Hypothalamus (tissue), 51 donors: ENCODE measurements at places on chromosomes 6 and 20.

DNA sequence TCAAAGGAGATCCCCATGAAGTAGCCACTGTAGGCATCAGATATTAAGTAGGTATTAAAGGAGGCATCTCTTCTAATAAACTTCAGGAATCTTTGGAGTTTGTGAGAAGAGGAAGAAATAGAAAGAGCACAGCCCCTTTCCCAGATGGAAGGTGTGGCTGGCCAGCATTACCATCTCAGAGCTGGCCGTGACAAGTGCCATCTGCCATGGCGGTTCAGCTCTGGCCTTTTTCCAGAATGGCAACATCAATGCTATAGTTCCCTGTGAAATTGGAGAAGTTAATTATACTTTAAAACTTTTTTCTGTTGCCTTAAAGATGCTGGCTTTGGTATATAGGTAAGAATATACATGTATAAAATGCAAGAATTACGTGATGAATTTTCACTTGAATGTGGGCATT, 51.9 kb upstream of the MCUR1 start:
- no peak for DNase-seq

DNA sequence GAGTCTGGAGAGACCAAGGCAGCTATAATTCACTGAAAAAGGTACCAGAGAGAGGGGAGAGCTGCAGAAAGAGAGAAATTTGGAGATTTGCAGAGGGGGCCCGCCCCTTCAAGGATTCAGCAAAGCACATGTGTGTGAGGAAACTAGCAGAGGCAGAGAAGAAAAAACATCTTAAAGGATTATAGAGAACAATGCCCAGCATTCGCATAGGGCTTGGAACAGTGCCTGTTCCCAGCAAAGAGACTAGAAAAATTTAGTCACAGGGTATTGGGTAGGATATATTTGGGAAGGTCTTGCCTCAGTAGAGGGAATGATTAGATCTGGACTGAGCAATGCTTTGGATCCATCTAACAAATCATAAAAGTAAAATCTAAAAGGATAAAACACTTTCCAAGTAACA, 44.0 kb downstream of the SRPK1 start:
- no peak for DNase-seq

DNA sequence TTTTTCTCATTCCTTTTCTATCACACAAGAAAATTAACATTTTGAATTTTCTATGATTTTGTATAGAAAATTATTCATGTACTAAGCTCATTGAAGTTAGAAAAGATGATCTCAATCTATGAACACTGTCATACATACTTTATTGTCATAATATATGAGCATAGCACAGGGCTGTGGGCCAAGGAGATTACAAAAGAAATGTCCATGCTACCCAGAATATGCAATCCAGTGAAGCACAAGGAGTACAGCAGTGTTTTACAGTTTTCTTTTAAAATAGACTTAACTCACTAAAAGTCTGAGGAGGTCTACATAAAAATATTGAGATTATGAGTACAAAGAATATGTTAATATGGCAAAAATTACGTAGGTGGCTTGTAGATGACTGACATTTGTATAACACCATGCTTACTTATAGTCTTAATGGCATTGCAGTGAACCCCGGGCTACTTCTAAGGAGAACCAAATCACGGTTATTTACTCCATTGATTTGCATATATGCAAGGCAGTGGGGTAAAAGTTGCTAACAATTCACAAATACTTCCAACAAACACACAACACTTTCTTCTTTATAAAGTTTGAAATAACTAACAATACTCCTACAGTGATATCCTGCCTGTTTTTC, 257.1 kb downstream of the BCKDHB start:
- DNase-seq, result no peak

- DNase-seq, result no peak
These were observed 115.5 kb upstream of the CD93 start for GRCh38 chr20:23201658-23202057.

DNA sequence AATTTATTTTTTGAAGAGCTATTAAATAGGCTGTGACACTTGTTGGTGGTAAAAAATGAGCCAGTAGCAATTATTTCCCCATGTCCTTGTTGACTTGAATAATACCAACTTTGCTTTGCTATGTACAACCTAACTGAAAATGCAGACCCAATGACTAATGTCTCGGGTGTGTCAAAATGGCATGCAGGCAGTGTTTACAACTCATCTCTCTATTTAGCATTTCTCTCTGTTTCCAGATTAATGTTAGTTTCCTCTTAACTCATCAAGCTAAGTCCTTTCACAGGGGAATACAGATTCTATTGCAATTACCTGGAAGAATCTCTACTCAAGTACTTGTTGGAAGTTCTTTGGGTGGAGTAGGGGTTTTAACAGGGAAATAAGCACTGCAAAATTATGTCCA, 504.4 kb downstream of the BCKDHB start:
- no peak for DNase-seq

- DNase-seq, result no peak
These were observed 184.4 kb downstream of the CDH26 start for GRCh38 chr20:60142587-60142986.

DNA sequence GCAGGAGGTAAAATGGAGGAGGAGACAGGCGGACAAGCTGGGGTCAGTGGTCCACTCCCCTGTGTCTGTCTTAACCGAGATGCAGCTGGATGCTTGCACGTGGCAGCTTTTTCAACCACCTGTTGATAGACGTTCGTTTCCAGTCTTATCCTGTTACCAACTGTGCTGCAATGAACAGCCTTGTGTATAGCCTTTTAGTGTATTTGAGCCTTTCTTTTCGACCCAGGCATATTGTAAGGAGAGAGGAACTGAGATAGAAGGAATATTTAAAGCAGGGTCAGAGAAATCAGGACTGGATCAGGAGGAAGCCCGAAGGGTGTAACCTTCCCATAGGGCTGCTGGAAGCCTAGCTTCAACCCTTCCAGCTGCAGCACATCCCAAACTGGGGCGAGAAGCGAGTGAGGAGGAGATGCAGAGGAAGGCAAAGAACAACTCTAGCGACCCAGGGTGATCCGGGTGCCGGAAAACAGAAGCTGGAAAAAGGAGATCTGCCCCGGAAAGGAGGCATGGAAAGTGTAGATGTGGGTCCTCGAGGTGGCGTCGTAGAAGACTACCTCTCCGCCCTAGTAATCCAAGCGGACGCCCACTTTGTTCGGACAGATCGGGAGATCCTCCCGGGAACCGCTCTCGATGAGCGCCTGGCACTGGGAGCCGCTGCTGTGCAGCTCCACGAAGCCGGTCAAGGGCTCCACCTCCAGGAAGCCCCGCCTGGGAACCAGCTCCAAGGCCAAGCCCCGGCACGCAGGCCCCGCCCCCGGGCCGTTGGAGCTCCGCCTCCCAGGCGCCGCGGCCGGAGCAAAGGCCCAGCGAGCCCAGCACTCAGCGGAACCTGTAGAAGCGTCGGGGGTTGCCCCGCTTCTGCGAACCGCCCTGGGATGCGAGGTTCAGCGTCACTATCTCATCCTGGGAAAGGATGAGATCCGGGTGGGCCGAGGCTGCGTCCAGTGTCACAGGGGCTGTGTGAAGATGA, 11.2 kb downstream of the TRIM31 start:
- peak; percentile 81 for DNase-seq

GRCh38 chr20:43124241-43124640, 65.5 kb downstream of the PTPRT start:
- peak; percentile 39 for DNase-seq

GRCh38 chr20:42862446-42862845, 327.3 kb downstream of the PTPRT start:
- DNase-seq, result no peak

- no peak for DNase-seq
These were observed 174.9 kb downstream of the ANKRD60 start for GRCh38 chr20:58053391-58054055.

- DNase-seq, result no peak
These were observed 143.2 kb upstream of the ZNF217 start for GRCh38 chr20:53736757-53737395.

- no peak for DNase-seq
These were observed 29.9 kb downstream of the RTN4IP1 start for GRCh38 chr6:106599440-106599839.

GRCh38 chr6:63236398-63236817, 25.1 kb downstream of the FKBP1C start:
- DNase-seq, result no peak

DNA sequence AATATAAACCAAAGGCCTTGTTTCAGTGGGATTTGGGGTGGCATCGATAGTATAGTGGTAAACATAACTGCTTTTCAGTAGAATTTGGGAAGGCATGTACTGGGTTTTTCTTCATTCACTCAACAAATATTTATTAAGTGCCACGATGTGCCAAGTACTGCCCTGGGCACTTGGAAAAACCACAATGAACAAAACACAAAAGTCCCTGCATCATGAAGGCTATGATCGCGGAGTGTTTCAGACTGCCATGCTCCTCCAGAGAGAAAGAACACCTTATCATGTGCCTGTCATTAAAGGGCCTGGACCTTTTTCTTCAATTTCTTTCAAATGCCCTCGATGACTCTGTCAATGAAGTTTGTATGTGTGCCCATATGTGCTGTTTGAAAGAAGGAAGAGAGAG, 59.2 kb upstream of the CEP85L start:
- no peak for DNase-seq

DNA sequence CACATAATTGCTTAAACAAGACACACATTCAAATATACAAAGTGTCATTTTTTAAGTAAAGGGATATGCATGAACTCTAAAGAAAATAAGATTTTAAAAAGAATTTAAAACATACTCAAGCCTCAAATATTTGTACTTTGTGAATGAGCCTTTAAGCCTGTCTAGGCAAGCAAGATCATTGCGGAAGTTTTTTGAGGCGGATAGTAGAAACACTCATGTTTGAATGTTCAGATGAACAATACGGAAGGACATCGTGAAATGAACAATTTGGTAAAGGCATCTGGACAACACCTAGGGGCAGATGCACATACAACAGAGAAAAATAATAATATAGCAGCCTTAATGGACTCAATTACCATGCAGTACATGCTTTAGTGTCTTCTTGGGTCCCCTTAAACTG, 928.9 kb downstream of the TFAP2A start:
- DNase-seq, result no peak

DNA sequence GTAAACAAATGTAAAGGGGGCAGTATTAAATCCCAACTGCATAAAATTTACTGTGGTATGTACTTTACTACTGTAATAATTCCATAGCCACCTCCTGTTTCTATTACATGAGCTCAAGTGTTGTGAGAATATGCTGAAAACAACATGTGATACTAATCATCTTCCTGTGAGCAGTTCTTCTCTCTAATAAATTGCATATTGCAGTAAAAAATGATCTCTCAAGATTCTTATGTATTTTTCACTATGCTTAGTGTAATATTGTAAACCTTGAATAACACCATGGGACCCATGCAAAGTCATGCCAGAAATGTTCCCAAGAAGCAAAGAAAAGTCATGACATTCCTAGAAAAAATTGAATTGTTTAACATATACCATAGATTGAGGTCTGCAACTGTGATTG, 133.0 kb upstream of the ATXN1 start:
- DNase-seq, result no peak

DNA sequence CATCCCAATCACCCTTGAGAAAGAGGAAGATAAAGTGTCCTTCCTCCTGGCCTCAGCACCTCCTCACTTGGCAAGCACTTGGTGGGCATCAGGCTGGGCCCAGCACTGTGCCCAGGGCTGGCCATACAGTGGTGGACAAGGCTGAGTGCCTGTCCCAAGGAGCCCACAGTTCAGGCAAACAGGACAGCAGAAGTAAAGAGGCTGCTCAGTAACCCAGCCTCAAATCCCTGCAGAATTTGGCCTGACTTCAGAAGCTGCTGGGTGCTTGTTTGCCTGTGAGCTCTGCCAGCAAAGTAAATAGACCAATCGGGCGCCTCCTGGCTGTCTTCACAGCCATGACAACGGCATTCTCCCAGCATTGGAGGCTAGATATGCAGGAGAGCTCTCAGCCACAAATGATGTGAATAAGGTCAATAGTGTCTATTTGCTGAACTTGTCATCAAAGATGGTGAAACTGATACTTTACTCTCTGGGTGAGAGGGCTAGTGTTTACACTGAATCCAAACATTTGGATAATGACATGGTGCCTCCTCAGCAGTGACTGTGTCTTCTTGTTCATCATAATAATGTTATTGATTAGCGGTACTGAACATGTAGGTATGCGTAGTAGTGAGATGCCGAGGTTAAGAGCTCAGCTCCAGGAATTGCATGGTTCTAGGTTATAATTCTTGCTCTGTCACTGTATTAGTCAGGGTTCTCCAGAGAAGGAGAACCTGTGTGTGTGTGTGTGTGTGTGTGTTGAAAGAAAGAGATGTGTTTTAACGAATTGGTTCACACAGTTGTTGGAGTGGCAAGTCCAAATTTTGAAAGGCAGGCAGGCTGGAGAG, 36.9 kb upstream of the FANCE start:
- DNase-seq, result peak; percentile 34

- no peak for DNase-seq
These were observed 174.7 kb downstream of the OTOR start for GRCh38 chr20:16922834-16923233.

DNA sequence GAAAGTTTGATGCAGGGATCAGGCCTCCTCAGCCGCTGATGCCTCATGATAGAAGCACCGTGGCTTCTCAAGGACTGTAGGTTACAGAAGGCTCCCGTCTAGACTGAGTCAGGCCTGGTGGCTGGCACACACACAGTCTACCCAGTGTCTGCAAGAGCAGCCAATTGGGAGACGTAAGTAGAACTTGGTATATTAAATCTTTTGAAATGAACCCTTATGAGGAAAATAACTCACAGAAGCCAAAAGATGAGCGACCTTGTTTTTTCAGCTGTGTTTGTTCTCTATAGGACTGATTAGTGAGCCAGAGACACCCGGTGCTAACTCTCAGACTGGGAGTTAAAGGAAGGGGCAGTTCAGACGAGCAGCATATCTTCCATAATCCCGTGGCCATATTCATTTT, 5.9 kb upstream of the PDE10A start:
- DNase-seq, result no peak

DNA sequence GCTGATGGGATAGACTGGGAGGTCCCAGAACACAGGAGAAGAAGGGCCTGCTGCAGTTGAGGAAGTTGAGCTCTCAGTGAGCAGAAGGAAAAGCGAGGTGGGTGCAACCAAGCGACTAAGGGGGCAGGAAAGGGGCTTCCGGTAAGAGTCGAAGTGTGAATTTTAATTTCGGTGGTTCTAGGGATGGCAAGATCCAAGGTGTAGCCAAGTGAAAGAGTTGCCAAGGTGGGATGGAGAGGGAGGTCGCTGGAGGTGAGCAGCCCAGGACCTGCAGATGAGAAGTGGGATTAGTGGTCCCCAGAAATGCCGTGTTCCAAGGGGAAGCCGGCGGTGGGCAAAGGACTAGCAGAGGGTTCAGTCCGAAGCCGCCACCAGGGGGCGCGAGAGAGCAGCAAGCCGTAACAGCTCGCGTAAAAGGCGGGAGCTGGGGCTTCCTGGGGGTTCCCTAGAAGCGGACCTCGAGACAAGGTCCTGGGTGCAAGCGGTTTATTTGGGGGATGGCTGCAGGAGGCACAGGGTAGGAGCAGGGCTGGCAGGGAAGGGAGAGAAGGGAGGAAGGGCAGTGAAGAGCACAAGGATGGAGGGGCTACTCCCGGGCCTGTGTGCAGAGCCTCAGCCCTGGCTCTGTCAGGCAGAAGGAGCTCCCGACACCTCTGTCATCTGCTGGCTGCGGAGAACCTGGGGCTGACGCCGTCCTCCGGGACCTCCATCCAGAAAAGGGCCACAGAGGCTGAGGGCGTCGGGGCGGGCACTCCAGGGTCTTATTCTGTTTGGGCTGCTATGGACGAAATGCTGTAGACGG, 103.6 kb downstream of the PAX1 start:
- peak; percentile 41 for DNase-seq
